ENCODE measurements at places on chromosomes 2 and 18.
A peak's percentile ranks its signal among the peaks of the same experiment; 100 is the strongest.

- no peak for DNase-seq
Observed at GRCh38 chr18:51039138-51040112, 9.4 kb downstream of the SMAD4 start.

DNA sequence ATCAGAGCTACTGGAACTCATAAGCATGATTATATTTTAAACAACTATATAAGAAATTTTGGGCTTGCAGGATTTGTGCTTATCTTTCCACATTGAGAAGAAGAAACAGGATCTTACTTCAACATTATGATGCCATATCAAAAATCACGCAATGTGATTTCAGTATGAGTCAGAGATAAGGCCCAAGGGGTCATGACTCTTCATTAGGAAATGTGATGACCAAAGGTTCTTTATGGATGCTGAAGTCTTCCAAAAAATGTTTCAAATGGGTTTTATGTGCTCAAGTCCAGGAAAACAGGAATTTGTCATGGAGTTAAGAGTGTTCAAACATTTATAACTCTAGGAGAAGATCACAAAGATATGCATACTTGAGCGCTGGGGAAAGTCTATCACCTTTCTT is 7.8 kb upstream of the SERPINB2 start:
- no peak for DNase-seq

DNA sequence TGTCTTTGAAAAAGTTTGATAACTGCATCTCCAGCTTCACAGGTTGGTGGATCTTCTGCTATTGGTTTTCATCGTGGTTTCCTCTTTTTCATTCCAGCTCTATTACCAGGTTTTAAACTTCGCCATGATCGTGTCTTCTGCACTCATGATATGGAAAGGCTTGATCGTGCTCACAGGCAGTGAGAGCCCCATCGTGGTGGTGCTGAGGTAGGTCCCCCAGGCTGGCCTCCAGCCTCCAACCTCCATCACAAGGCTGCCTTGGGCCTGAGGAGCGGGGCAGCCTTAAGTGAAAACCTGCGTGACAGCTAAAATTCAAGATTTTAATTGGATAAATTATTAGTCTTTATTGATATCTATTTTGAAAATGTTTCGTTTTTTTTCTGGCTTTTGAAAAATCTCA is 9.7 kb downstream of the SEC11C start:
- no peak for DNase-seq

GRCh38 chr2:8574196-8575037 is 107.4 kb upstream of the ID2 start:
- no peak for DNase-seq

- peak; percentile 18 for DNase-seq
Observed at GRCh38 chr18:58723810-58724602, 52.7 kb downstream of the MALT1 start.

GRCh38 chr2:85064927-85065577 is 68.1 kb upstream of the TCF7L1 start:
- no peak for DNase-seq

- no peak for DNase-seq
Observed at GRCh38 chr2:237964578-237965404, 2.0 kb upstream of the UBE2F start.

DNA sequence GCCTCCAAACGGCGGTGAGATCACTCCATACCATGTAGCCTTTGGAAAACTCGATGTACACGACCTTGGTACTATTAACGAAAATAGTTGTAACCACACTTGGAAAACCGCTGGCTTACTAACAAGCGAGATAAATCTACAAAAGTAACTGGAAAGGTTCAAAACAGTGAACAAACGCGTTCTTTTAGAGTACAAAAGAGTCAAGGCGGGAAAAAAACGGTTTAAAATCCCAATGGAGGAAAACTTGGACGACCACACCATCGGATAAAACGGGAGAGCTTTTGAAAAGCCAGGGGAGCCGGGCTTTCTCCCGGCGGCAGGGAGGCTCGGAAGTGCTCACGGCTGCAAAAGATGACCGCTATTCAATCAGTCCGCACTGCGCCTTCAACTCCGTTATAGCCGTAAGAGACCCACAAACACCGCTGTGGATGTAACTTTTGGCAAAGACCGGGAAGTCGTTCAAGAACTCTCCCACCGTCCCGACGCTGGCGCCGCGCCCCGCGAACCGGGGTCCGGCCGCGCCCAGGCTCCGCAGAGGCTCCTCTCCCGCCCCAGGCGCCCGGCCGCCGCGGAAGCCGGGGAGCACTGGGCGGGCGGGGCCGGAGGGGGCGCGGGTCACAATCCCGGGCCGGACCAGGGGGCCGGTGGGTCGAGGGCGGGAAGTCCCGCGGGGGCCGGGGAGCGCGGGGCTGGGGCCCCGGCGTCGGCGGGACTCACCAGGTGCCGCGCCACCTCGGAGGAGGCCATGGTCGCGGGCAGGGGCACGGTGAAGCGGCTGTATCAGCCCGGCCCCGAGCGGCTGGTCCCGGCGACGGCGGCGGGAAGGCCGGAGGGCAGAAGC is 465 bp downstream of the SEPTIN10 start:
- no peak for DNase-seq

GRCh38 chr18:64713284-64713683 is 564.4 kb upstream of the LINC00305 start:
- DNase-seq, result no peak

DNA sequence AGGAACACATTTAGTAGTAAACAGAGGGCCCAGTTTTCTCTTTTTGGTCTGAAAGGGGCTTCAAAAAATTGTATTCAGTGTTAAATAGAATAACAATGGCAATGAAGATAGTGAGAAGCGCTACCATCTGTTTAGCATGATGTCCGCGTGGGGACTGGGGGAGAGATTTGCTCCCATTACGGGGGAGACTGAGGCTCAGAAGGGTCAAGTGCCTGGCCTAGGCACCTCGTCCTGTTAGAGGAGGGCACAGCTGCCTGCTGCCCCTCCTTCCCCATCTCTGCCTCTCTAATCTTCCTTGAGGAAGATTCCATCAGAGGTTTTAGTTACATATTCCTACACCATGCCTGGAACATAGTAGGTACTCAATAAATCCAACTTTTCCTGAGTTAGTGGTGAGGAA is 10.1 kb upstream of the TMEM185B start:
- no peak for DNase-seq

DNA sequence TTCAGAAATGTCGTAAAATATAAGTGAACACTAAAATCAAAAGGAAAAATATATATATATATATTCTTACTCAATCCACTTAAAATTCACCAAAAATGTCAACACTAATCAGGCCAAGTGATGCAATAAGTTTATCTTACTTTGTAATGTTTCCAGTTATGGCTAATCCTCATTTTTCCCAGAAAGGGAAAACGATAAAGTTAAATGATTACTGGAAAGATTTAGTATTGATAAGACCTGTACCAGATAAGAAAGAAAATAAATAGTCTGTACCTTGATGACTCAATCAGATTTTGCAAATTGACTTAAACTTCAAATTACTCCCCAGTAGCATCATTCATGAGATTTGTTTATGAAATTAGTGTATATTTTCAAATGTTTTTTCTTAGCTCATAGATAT is 407.0 kb downstream of the LRP1B start:
- no peak for DNase-seq

GRCh38 chr2:236745420-236746210 is 176.0 kb downstream of the ACKR3 start:
- DNase-seq, result peak; percentile 83

DNA sequence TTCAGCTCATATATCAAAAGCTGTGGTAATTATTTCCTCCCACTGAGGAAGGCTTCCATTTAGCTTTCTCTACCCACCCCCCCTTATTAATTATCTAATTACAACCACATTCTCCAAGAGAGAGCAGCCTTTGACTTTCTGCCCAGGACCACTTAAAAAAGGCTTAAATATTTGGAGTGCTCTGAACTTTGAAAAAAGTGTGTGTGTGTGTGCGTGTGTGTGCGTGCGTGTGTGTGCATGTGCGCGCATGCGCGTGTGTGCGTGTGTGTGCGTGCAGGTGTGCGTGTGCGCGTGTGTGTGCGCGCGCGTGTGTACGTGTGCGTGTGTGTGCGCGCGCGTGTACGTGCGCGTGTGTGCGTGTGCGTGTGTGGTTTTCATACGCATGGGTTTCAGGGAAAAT is 57.8 kb downstream of the TWIST2 start:
- no peak for DNase-seq

GRCh38 chr2:224513991-224514390 is 71.2 kb downstream of the CUL3 start:
- no peak for DNase-seq

- DNase-seq, result no peak
Observed at GRCh38 chr2:238924032-238924431, 76.1 kb downstream of the TWIST2 start.

DNA sequence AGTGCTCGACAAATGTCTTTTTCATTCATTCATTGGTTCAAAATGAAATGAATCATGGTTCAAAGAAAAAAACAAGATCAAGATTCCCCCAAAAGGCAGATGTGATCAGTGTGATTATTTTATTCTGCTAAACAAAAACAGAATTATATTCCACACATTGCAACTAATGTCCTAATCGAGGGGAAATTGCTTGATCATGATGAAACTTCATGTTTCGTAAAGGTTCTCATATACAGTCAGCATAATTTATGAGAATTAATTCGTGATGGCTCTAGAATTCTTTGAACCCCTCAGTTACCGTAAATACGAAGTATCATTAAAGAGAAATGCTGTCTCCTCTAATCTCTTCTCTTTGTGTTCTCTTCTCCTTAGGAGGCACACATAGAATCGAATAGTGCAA is 42.1 kb upstream of the MBOAT2 start:
- no peak for DNase-seq

DNA sequence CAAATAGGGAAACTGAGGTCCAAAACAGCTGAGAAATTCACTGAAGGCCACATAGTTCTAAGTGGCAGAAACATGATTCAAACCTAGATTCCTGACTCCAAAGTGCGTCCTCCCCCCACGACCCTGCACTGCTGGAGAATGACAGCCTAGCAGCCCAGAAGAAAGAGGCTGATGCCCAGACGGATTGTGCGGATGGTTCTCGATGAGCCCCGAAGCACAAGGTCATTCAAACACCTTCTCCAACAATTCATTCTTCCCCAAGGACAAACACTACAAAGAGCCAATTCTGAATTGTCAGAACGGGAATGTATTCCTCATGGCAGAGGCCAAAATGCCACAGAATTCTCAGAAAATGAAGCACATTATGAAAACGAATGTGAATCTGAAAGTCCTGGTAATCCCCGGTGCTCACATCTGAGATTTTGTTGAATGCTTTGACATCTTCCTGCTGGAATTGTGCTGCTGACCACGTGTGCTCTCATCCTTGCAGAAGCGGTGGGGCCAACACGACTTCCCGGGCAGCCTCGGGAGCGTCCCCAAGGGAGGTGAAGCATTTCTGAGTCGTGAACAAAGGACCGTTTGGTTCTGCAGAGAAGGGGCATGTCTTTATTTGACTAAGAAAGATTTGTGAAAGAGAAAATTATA is 337.0 kb downstream of the EIPR1 start:
- no peak for DNase-seq

DNA sequence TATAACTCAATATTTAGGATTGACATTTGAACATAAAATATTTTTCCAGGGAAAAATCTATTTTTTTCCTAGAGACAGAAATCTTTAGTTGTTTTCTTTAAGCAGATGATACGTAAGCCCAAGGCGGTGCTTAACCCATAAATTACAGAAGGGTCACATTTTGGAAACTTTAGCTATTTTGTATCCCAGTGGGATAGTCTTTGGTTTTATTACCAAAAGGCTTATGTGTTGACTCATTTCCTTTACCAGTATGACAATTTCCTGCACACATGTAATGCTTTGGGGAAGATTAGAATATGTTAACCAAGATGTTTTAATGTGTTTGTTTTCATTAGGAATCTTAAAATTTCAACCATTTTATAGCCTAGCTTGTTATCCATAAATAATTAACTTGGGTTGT is 24.8 kb downstream of the DYNC1I2 start:
- DNase-seq, result no peak

DNA sequence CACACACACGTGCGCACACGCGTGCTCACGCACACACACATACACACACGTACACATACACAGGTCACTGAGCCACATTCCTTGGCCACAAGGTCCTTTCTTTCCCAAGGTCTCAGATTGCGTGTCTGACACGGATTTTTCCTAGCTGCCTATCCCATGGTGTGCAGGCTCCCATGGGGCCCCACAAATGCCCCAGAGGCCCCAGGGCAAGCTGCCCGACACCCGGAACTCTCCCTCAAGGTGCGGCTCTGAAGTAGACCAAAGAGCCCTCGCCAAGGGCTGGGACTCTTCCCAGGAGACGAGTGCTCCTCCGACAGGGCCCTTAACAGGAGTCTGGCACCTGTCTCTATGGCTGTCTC is 46.7 kb downstream of the SDC1 start:
- no peak for DNase-seq

- no peak for DNase-seq
Observed at GRCh38 chr18:56508370-56509036, 129.9 kb downstream of the TXNL1 start.

DNA sequence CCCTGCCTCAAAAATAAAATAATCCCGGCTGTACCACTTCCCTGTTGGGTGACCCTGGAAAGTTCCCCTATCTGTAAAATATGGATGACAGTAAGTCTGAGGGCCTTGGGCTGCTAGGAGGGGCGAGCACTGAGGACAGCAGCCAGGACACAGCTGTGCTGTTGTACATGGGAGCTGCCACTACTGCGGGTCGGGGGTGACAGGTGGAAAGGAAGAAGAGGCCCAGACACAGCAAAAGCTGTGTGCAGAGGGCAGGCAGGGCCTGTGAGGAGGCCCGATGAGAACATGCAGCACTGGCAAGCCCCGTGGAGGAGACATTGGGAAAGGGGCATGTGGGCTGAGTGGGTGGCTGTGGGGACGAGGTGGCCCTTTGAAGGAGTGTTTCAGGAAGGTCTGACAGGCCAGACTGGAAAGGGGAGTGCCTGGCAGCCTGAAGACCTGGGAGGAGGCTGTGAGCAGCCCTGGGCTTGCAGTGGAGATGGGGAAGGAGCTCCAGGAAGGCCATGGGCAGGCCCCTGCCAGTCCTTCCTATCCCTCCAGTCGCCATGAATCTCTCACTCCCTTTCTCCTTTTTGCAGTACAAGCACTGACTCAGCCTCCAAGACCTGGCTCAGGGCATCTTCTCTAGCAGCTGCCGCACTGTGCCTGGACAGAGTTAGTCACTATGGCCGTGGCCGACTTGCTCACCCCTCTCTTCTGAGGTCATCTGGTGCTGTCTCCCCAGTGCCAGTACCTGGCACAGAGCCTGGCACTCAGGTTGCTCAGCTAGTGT is 28.9 kb upstream of the SEMA4C start:
- no peak for DNase-seq

GRCh38 chr2:215565897-215566296 is 130.0 kb upstream of the FN1 start:
- DNase-seq, result no peak

DNA sequence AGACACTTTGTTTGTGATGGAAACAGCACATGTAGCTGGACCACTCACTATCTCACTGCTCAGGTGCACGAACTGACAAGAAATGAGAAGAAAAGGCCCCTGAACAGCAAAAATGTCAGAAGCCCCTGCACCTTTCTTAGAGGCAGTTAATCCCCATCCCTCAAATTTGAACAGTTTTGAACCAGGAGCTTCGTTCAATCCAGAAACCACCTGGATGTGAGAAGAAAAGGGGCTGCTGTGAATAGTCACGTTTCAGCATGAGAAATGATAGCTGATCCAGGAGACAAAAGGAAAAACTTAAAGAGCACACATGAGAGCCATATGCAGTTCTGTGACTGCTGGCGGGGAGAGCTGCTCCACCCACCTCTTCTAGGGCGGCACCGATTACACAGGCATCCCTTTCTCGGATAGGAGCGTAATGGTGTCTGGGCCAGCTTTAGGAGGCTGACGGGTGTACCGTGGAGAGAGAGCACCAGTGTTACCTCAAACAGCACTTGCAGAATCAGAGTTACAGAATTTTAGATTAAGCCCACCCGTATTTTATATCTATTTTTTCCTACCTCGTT is 117.0 kb upstream of the EML6 start:
- no peak for DNase-seq

- DNase-seq, result no peak
Observed at GRCh38 chr2:240933048-240933965, 27.2 kb downstream of the CROCC2 start.
